ENCODE measurements at places on chromosomes 5 and 9.
A peak's percentile ranks its signal among the peaks of the same experiment; 100 is the strongest.

DNA sequence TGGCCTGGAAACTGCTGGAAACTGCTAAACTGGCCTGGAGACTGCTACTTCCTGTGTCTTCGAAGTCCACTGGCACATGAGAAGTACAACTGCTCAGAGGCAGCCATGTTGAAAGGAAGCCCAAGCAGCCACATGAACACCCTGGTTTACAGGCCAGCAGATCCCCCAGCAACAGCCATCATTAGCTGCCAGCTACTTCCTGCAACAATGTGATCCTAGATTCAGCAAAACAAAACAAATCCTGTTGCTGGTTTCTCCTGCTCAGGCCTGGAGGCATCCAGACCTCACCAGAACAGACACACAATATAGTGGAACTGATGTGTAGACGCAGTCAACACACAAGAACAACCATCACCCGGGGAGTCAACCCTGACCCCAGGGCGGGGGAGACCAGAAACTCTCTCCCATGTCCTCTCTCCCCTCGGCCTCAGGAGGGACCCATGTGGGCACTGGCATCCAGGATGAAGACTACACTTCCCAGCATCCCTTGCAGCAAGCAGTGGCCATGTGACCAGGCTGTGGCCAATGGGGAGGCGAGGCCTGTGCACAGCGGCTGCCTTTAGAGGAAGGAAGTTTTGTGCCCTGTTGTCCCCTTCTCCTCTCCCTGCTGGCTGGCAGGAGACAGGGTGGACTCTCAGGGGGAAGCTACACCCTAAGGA, 9.2 kb upstream of the LCN15 start:
- DNase-seq = no peak

DNA sequence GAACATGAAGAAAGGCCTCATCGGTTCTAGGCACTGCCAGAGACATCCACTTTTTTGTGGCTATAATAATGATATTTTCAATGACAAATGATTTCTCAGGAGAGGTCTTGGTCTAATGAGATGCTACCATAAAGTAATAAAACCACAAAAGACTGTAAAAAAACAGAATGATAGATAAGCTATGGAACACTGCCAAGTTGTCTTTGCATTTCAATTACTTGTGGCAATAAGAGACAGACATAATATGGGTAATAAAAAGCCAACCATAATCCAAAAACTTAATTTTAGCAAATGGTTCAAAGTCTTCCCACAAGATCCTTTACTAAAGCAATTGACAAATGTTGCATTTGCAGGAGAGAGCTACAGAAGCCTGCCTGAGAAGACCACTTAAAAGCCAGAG, 292.5 kb downstream of the ATPSCKMT start:
- no peak for DNase-seq

DNA sequence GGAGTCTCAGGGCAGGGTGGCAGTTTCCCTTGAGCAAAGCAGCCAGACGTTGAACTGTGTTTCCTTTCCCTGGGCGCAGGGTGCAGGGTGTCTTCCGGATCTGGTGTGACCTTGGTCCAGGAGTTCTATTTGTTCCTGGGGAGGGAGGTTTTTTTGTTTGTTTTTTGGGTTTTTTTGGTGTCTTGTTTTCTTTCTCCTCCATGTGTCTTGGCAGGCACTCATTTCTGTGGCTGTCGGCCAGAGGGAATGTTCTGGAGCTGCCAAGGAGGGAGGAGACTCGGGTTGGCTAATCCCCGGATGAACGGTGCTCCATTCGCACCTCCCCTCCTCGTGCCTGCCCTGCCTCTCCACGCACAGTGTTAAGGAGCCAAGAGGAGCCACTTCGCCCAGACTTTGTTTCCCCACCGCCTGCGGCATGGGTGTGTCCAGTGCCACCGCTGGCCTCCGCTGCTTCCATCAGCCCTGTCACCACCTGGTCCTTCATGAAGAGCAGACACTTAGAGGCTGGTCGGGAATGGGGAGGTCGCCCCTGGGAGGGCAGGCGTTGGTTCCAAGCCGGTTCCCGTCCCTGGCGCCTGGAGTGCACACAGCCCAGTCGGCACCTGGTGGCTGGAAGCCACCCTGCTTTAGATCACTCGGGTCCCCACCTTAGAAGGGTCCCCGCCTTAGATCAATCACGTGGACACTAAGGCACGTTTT, 3.5 kb upstream of the PHYHD1 start:
- DNase-seq = peak; percentile 90

GRCh38 chr5:163841-164240, 27.5 kb upstream of the LRRC14B start:
- no peak for DNase-seq

DNA sequence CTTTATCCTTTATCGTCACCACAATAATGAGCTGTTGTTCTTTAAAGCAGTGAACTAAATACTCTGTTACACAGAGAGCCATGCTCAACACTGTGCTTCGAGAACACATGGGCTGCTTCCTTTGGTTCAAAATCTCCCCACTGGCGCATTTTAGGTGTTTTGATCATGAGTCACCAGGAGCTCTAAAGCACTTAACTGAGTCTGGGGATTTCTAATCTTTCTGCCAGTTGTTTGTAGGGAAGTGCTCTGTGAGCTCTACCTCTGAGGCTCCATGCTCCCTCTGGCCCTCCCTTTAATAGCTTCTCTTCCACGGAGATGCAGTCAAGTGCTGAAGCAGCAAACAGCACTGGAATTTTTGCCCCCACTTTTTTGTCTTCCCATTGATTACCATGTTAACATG, 17.0 kb downstream of the ERAP2 start:
- DNase-seq = peak; percentile 75

Data from fibroblast of villous mesenchyme (primary cell).